NCI-H510A treated with DMSO at 0.1 percent for 48 hours (cell line): ENCODE measurements at places on chromosomes 3 and 15.

DNA sequence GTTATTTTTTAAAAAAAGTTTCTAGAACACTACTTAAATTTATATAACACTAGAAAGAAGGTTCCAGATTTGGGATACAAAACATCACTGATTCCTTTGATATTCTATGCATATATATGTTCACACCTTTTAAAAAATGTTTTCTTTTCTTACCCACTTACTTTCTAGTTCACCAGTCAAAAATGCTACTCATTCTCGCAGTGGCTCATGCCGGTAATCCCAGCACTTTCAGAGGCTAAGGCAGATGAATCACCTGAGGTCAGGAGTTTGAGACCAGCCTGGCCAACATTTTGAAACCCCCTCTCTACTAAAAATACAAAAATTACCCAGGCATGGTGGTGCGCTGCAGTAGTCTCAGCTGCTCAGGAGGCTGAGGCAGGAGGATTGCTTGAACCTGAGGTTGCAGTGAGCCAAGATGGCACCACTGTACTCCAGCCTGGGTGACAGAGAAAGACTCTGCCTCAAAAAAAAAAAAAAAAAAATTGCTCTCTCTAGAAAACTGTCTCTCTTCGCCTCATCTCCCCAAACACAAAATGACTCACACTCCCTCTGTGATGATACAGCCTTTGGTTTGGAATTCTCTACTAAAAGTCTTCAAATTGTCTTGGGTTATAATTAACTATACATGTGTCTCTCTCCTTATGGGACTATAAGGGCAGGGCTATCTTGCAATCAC is 52.6 kb upstream of the TGFBR2 start:
- no peak for DNase-seq

GRCh38 chr3:196332168-196332567 is 6.0 kb downstream of the TM4SF19 start:
- no peak for DNase-seq

DNA sequence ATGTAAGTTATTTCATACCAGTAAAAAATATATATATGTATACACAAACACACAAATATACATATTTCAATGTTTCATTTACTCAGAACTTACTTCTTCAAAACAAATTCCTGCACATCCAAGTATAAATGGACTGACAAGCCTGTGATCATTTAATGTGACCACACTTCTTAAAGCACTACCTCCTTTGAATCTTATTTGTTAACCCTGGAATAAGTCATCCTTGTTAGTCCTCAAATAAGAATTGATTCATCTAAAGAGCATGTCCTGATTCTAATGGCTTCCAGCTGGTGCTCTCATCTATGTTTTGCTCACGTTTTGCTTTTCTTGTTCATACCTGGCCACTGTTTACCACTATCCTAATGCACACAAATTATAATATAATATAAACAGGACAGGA is 103.9 kb upstream of the UBP1 start:
- no peak for DNase-seq

DNA sequence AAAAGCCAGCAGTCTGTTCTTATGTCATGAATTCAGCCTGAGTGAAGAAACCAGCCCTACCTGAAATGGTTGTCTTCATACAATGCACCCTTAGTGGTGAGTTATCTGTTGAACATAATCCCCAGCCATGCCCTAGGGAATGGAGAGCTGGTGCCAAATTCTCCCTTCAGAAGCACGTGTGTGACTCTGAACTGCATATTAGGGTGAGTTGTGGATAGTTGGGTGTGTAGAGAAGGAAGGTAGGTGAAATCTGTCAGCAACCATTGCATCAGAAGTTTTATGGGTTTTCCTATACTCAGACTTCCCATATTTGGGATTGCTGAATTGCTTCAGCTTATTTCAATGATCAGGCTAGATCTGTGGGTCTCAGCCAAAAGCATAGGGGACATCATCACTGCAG is 46.5 kb upstream of the TP63 start:
- no peak for DNase-seq

- DNase-seq, result no peak
Measured at GRCh38 chr3:184669578-184669977, 42.3 kb downstream of the MAGEF1 start.

DNA sequence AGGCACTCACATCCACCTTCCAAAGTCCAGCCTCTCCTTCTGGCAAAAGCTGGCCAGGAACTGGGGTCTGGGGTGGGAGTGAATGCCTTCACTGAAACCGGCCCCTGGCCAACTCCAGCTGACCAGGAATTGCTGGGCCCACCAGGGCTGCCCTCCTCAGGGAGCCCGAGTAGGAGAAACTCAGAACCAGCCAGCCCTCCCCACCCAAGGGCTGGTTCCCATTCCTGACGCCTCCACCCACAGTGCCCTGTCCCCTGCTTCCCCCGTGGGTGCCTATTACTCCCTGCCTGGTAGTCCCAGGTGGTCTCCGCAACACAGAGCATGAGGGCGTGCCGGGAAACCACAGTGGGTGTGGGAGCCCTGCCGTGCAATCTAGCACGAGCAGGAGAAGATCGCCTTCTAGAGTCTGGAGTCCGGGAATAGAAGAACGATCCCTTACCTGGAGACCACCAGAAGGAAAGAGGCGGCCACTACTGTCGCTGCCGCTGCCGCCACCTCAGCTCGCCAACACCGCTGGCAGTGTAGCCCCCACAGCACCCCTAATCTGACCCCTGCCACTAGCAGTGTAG is 178.8 kb downstream of the POTEB3 start:
- no peak for DNase-seq

- DNase-seq, result no peak
Measured at GRCh38 chr3:170471149-170471548, 52.5 kb downstream of the CLDN11 start.
